A673 (cell line): ENCODE measurements at places on chromosomes 3 and 15. TPM values are rescaled to one million over a fixed set of nuclear protein-coding genes. Genes with fewer than 3 reads are reported as not detected.

- no peak for DNase-seq
These were observed 151.4 kb downstream of the MEIS2 start for GRCh38 chr15:36948982-36949381.

DNA sequence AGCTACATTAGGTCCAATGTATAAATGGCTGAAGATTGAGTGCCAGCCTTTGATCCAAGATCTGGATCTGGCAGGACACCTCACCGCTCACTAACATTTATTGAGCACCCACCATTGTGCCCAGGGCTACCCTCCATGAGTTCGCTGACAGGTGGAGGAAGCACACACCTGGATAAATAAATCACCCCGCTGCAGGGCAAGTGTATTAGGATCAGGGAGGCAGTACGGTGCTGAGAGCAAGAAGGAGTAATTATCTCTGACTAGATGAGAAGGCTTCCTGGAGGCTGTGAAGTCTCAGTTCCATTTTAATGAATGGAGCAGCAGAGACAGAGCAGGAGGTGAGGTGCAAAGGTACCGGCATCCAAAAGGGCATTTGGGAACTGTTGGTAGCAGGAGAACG lies 104.1 kb downstream of the LIPC start:
- no peak for DNase-seq

DNA sequence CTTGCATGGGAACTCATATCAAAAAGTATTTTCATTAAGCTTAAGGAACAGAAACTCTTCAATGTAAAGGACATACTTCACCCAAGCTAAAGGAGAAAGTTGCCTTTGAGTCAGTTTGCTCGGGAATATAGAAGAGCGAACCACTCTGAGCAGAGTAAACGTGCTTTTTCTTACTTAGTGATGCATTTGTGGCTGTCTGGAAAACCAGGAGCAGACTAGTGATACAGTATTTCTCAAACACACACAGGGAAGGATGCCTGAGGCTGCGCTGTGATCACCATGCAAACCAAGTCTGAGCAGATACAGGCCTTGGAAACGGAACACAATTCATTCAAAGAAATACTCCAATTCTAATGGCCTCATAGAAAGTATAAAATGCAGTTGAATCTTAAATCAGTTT lies 121.0 kb upstream of the CDIN1 start:
- DNase-seq, result no peak

- no peak for DNase-seq
These were observed 147.5 kb downstream of the NFKBIZ start for GRCh38 chr3:101996832-101997231.

- DNase-seq, result no peak
These were observed 19.2 kb downstream of the AKAP13 start for GRCh38 chr15:85399627-85400026.

THRB gene
- 0.11 and 0.22 TPM in 2 replicates for total RNA-seq

DNA sequence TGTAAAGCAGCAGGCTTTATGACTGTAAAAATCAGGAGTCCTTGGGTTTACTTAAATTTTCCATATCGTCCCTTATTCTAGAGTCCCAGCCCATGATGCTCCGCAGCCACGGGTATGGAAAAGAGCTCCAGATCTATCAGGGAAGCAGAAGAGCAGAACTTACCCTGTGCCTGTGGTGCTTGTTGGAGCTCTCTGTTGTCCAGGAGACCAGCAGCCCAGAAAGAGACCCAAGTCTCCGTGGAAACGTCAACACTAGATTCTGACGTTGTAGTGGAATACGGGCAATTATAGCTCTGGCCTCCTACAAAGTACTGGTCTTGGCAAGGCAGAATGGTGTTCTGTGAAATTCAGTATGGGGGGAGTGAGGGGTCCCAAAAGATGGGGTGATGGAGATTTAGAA lies 2.0 kb downstream of the GMNC start:
- no peak for DNase-seq

DNA sequence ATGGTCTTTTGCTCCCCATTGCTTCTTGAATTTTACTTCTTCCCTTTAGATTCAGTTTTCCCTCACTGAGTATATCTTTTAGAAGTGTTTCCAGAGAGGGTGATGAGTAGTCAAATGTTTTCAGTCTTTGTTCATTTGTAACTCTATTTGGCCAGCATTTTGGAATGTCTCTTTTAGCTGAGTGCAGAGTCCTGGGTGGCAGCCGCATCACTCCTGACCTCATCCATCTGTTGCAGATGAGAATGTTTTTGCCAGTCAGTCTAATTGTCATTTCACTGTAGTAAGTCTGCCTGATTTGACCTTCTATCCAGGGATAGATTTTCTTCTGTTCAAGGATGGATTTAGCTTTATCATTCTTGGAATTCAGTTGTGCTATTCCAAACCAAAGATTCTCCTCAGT lies 7.3 kb downstream of the SRPRB start:
- DNase-seq, result no peak

SYNPR gene
- total RNA-seq, result 14.7 and 17.6 TPM in 2 replicates

GRCh38 chr15:60605879-60606307 lies 127.0 kb upstream of the ICE2 start:
- DNase-seq, result no peak

DNA sequence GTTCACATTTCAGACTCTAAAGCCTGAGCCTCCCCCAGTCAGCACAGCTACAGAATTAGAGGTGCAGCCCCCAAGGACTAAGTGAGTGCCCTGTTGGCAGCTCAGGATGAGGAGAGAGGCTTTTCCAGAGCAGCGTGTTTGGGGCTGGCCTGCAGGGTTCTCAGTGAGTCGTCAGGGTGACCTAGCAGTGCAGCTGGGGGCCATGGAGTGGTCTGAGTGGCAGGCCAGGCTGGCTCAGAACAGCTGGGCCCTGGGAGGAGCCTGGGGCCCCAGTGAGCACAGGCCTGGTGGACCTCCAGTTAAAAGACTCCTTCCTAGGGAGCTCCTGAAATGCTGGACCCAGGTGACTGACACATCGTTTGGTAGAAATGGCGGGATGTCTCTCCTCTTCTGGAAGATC lies 108.3 kb downstream of the SLC49A4 start:
- DNase-seq, result no peak

CYP1A2 gene
- not detected in 2 replicates for total RNA-seq

DNA sequence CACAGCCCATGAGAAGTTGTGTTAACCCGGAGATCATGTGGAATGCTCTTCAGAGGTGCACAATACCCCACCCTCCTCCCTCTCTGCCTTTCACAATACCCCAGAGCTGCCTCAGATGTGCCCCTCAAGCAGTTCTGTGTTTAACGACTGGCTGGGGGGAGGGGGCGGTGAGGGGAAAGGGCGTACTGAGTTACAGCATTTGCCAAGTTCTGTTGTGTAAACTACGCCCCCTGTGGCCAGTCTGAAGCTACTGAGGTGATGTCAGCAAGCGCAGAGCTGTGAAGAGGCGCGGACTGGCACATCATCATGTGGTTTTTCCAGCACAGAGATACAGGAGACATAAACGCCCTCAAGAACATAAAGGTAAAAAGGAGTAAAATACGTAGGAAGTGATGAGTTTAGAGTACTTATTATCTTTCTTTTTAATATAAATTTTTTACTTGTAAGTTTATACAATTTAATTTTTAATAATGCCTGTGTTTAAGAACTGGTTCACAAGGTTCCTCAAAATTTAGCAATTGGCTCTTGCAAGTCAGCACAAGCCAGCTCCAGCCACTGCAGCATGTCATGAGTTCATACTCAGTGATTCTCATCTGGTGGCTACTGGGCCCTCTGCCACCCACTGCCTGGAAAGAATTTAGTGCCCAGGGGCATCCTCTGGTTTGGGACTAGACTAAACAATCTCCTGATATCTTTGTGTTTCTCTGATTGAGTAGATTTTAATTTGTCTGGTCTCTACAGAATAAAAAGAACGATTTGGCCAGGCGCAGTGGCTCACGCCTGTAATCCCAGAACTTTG lies 1.7 kb downstream of the EPB42 start:
- DNase-seq, result peak; percentile 43

FYCO1 gene
- 7.4 and 7.9 TPM in 2 replicates for total RNA-seq

GRCh38 chr3:181933052-181933618 lies 221.4 kb downstream of the SOX2 start:
- no peak for DNase-seq

DNA sequence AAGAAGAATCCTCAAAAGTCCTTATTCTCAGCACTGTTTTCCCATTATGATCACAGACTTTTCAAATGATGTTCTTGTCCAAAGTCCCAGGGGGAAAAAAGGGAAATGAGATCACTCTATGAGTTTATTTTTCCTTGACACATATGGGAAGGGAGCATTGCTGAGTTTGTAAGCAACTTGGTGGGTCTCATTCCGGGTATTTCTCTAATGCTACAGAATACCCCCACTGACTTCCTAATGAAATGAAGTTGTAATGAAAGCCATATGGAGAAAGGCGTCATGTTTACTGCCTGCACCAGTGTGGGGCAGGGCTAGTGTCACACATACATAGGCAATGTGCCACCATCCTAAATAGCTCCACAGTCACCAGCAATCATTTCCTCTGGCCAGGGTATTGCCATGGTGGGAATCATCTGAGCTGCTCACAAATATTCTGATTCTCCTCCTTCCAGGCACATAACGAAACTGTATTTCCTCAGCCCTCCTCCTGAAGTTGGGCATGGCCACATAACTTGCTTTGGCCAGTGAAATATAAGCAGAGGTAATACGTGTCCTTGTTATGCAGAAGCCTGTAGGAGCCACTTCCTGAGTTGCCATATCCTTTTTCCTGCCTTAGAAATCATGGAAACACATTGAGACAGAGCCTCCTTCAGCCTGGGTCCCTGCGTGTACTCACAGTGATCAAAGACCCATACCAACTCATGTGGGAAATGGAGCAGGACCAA lies 41.0 kb upstream of the C15orf61 start:
- peak; percentile 95 for DNase-seq

DNA sequence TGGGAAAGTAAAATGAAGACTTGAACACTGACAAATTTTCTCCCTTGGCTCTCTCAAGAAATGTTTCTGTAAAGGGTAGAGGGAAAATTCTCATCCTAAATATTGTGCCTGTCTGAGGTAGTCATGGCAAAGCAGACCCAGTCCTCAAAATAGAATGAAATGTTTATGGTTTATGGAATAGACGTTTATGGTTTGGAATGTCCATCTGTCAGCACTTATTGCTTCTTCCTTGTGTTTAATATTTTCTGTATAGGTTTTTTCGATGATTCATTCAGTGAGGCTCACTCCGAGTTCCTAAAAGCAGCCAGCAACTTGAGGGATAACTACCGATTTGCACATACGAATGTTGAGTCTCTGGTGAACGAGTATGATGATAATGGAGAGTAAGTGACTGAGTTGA lies 13.9 kb downstream of the ELL3 start:
- DNase-seq, result no peak

DNA sequence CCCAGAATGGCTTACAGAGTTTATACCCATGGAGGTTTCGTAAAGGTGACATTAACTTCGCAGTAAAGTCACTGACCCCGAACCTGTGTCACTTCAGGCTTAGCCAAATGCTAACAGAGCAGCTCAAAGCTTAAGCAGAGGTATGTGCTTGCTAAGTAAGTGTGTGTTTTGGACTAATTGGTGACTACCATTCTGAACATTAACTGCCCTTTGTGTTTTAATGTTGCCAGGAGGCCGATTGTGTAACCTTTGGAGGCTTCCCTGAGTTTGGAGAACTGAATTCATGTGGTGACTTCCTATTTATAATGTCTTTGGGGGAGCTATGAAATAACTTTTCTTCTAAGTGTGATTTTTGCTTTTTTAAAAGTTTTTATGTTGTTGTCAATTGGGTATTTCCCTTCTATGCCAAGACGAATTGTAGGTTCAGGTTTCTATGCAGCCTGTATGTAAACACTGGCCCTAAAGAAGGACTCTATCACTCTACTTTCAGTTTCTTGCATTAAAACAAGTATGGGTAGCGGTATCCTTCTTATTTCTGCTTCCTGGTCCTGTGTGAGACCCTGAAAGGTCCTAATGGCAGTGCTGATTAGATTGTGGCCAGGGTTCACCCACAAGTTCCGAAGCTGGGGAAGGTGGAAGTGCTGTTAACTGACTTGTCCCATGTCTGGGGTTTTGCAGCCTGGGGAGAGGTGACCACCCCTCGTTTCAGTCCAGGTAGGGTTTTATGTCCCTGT lies 86.3 kb downstream of the IGF1R start:
- DNase-seq, result no peak

DNA sequence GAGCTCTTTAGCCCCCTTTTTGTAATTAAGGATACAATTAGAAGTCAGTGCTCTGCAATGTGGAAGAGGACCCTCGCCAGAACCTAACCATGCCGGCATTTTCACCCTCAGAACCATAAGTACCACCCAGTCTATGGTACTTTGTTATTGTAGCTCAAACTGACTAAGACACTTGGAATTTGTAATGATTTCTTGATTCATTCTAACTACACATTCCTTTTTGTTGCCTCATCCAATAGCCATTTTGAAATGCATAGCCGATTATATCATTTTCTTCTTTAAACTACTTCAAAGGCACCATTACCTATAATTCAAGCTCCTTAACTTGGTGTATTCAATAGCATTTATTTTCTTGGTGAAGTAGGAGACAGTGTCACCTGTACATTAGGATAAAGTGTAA lies 61.4 kb downstream of the GLB1 start:
- DNase-seq, result no peak

DNA sequence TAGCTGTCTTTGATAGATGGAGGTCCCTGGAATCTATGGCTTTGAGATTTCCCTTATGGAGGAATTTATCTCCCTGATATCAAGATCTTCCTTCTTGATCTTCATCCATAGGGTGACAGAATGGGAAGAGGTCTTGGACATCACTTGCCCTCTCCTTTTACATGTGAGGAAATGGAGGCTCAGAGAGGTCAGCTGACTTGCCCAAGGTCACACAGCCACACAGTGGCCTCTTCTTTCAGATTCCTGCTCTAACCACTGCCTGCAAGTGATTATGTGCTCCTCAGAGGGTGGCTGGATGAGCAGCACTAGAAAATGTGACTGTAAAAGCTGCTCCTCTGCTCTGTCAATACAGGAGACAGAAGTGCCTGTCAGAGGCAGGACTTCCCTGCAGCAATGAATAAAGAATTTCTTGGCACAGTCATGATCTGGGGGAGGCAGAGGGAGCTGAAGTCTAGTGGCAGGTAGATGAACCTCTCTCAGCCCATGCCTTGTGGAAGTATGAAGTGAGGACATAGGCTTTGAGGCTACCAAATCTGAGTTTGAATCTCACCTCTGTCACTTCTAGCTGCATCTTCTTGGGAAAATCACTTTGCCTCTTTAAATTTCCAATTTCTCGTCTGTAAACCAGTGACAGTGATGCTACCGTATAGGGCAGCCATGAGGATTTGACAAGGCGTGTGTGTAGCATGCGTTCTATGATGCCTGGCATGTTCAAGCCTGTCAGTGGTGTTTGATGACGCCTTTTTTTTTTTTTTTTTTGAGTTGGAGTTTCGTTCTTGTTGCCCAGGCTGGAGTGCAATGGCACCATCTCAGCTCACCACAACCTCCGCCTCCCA lies 12.0 kb downstream of the SSUH2 start:
- DNase-seq, result no peak

KIF15 gene
- 21.9 and 25.7 TPM in 2 replicates for total RNA-seq

ECE2 gene
- total RNA-seq, result not detected in 2 replicates
